Esophagus squamous epithelium (tissue), 5 donors: ENCODE measurements at places on chromosomes 16 and 17.

- no peak for DNase-seq
Measured at GRCh38 chr17:57603978-57604377, 141.1 kb downstream of the CCDC182 start.

- DNase-seq: no peak
Measured at GRCh38 chr16:86610779-86611524, 32.6 kb downstream of the FOXL1 start.

GRCh38 chr17:6241381-6241780, 171.2 kb downstream of the WSCD1 start:
- no peak for DNase-seq

- DNase-seq: no peak
Measured at GRCh38 chr16:1310832-1311200, 1.4 kb downstream of the UBE2I start.

DNA sequence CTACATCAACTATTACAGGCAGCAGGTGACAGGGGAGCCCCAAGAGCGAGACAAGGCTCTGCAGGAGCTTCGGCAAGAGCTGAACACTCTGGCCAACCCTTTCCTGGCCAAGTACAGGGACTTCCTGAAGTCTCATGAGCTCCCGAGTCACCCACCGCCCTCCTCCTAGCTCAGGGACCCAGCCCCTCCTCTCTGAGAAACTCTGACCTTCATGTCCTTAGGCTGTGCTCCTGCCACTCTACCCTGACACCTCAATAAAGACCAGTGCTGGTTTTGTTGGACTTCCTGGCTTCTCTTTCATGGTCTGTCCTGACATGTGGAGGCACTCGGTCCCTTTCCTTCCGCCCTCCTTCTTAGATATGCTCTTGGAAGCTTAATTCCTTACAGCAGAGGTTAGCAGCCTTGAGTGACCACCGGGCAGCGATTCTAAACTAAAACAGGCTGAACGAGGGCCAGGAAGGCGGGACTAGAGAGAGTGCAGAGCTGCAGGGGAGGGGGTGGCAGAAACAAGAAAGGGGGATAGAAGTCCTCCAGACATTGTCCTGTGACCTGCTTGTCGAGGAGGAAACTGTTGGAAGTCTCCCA, 915 bp downstream of the AHSP start:
- DNase-seq: no peak

GRCh38 chr16:84329843-84330684, 35.4 kb downstream of the WFDC1 start:
- no peak for DNase-seq

DNA sequence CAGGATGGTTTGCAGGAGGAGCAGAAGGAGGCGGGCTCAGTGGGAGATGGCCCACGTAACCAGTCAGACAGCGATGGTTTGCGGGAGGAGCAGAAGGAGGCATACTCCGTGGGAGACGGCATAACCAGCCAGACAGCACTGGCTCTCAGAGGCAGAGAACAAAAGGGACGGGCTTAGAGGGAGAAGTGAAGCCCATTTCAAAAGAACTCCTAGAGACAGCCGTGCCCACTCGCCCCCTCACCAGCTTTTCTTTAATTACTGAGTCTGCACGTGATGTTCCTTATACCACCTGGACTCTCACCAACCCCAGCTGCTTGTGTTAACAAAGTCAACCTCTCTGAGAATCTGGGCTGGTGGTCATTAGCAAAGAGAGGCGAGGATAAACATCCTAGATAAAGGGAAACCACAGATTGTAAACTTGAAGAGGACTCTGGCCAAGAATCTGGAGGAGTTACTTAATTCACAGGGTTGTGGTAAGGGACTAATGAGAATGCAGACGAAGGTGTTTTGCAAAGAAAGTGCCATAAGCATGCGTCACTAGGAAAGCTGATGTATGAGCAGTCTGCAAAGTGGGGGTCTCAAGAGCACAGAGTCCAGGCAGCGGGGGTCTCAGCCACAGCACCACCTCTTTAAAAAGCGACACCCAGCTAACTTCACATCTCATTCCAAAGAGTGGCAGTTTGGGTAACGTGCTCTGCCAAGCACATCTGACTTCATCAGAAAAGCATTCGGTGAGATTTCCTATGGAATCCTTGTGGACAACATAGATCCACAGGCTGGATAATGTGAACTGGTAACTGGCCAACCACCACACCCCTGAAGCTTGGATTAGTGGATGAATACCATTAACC, 51.7 kb downstream of the NXN start:
- no peak for DNase-seq

DNA sequence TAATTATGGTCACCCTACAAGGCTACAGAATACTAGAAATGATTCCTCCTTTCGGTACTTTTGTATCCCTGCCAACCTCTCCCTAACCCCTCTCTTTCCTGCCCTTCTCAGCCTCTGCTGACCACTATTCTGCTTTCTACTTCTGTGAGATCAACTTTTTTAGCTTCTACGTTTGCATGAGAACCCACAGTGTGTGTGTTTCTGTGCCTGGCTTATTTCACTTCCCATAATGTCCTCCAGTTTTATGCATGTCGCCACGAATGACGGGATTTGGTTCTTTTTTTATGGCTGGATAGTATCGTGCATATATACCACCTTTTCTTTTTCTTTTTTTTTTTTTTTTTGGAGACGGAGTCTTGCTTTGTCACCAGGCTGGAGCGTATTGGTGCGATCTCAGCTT, 92.1 kb downstream of the RAP1GAP2 start:
- DNase-seq: no peak

DNA sequence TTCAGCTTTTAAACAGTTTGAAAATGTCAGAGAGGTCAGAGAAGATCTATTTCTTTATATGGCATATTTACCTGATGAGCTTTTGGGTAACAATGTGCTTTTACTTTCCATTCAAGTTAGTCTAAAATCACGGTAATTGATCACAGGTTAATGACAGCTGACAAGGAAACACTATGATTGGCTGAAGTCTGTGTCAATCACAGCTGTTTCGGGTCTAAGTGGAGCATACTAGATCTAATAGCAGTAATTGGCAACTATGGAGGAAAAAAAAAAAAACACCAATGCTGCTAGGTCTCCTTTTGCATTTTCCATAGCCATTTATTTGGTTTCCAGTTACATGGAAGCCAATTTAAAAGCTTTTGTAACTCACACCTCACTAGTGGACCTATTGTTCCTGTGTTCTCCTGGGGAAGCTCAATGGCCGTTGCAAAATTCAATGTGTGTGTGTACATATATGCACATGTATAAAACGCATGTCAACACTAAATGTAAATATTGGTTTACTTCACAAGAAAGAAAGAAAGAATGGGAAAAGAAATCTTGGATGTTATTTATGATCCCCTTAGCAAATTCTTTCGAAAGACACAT, 568.3 kb upstream of the ZFHX3 start:
- no peak for DNase-seq

- no peak for DNase-seq
Measured at GRCh38 chr17:43994272-43995149, 9.9 kb upstream of the NAGS start.

- DNase-seq: no peak
Measured at GRCh38 chr17:13728781-13729180, 127.1 kb upstream of the HS3ST3A1 start.

DNA sequence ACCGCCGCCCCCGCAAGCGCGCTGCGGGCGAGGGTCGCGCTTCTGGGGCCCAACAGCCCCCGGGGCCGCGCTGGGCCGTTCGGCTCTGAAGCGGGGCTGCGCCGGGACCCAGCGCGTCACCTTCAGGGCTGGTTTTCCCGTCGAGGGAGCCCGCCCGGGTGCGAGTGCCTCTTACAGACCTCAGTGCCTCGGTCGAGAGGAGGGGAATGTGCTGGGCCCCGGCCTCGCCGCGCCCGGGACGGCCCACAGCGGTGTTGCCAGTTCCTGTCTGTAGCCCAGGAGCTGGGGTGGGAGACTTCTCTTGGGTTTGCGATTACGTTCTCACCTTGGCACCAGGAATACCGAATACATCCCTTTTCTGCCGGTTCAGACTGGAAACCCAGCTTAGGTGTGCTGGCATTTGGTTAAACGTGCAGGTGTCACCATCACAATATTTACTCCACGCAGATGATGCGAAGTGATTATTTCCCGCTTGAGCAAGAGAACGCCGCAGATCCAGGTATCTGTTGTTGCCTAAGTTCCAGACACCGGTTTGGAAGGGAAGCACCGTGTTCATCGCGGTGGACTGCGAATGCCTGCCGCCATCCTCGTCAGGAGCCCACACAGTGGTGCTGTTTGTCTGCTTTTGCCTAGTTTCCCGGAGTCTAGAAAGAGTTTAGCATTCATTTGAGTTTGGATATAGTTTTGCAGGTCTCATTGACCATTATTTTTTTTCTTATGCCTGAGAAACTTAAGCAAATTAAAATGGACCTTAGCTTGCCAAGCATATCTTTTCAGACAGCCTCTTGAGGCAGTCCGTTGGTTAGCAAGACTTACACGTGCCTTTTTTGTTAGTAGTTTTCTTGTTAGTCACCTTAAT, 914 bp downstream of the MAP1LC3B start:
- no peak for DNase-seq

DNA sequence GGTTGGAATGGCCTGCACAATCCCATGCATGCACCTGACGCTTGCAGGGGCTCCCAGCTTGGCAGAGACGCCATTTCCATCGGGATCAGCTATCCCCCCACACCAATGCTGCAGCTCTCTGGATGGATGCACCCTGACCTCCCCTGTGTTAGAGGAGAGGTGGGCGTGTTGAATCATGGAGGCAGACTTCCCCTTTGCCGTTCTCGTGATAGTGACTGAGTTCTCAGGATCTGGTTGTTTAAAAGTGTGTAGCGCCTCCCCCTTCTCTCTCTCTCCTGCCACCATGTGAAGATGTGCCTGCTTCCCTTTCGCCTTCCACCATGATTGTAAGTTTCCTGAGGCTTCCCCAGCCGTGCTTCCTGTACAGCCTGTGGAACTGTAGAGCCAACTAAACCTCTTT, 17.8 kb upstream of the KCNH6 start:
- DNase-seq: no peak

- no peak for DNase-seq
Measured at GRCh38 chr17:48639136-48639535, 13.0 kb upstream of the HOXB9 start.

DNA sequence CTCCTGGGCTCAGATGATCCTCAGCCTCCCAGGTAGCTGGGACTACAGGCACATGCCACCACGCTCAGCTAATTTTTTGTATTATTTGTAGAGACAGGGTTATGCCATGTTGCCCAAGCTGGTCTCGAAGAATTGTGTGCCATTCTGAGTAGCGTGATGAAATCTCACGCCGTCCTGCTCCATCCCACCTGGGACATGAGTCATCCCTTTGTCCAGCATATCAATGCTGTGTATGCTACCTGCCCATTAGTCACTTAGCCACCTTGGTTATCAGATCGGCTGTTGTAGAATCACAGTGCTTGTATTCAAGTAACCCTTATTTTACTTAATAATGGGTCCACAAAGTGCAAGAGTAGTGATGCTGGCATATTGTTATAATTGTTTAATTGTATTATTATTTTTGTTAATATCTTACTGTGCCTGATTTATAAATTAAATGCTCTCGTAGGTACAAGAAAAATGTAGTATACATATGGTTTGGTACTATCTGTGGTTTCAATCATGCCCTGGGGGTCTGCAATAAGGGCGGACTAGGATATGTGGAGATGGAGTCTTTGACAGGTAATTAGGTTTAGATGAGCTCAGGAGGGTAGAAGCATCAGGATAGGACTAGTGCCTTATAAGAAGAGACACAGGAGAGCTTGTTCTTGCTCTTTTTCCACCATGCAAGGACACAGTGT, 26.6 kb upstream of the SLC13A2 start:
- no peak for DNase-seq

DNA sequence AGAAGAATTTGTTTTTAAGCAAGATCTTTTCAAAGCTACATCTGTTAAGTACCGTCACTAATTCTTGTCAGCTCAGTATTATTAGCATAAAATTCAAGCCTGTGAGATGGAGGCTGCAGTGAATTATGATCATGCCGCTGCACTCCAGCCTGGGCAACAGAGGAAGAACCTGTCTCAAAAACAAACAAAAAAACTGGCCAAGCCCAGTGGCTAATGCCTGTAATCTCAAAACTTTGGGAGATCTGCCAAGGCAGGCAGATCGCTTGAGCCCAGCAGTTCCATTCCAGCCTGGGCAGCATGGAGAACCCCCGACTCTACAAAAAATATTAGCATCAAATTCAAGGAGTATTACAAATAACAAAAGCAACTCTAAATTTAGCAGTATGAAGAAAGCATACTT, 88.0 kb downstream of the STXBP4 start:
- no peak for DNase-seq

DNA sequence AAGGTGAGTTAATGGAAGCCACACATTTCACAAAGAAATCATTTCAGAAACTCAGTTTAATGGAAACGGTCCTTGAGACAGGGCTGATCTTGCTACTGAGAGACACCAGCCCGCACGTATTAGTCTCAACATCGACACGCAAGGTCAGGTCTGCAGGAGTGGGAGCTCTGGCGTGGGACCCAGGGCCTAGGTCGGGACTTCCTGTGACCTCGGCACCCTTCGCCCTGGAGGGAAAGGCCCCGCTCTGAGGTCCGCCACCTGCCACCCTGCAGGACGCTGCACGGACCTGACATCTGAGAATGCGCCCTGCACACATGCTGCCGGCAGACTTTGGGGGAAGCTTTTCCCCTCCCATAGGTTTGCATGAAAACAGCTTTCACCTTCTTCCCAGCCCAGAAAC, 59.7 kb downstream of the LMF1 start:
- no peak for DNase-seq

GRCh38 chr16:14494396-14494966, 135.6 kb downstream of the PARN start:
- no peak for DNase-seq

DNA sequence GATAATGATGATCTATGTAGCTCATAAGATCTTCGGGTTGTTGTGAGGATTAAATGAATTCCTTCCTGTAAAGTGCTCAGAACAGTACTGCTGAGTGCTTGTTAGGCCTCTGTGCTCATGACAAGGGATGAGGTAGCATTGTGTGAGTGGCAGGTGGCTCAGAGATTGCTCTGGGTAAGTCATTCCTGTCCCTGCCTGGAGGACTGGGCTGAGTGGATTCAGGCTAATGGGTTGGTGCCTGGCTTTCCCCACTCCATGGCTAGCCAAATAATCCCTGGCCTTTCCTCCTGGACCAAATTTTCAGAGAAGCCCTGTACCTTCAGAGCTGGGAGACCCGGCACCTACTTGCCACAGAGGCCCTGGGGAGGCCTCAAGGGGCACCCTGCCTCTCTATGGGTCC, 1.3 kb upstream of the CCDC92B start:
- DNase-seq: no peak

GRCh38 chr16:9135797-9136196, 44.4 kb downstream of the HAPSTR1 start:
- no peak for DNase-seq

DNA sequence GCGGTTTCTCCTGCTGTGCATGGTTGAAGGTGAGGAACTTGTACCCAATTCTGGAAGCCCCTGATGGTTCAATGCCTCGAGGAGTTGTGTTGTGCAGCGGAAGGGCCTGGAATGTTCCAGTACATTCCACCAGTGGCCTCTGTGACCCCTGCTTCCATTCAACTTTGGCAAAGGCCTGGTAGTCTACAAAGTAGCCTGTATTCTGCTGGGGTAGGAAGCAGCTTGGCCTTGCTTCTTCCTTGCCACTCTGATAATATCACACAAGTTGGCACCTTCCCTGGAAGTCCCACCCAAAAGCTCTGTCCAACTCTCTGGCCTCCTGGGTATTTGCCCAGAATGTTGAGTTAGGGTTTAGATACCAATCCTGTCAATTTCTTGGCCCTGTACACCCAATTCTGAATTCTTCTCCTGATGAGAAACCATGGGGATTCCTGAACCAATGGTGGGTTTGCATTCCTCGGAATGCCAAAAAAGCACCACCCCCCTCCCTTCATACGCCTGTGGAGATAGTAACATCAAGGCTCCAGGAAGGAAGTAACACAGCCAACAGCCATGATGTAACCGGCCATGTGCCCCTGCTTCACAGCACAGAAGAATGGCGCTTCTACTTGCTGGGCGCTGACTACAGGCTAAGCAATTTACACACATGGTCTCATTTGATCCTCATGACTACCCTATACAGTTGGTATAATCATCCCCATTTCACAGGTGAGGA, 11.8 kb upstream of the FAM117A start:
- no peak for DNase-seq
